NCI-H524 (cell line): ENCODE measurements at places on chromosomes 1 and 21.

GRCh38 chr21:23452384-23453083 lies 2154.7 kb downstream of the MRPL39 start:
- DNase-seq, result no peak

DNA sequence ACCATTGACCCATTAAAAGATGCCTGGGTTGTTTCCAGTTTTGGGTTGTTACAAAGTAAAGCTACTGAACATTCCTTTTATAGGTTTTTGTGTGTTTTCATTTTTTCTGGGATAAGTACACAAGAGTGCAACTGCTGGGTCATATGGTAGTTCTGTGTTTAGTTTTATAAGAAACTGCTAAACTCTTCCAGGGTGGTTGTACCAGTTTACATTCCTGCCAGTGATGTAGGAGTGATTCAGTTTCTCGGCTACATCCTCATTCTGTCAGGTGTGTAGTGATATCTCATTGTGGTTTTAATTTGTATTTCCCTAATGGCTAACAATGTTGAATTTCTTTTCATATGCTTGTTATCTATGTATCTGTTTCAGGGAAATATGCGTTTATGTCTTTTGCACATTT lies 58.5 kb upstream of the DNAJC6 start:
- no peak for DNase-seq

- DNase-seq, result peak; percentile 40
Observed at GRCh38 chr21:37257967-37258877, 8.9 kb downstream of the VPS26C start.

DNA sequence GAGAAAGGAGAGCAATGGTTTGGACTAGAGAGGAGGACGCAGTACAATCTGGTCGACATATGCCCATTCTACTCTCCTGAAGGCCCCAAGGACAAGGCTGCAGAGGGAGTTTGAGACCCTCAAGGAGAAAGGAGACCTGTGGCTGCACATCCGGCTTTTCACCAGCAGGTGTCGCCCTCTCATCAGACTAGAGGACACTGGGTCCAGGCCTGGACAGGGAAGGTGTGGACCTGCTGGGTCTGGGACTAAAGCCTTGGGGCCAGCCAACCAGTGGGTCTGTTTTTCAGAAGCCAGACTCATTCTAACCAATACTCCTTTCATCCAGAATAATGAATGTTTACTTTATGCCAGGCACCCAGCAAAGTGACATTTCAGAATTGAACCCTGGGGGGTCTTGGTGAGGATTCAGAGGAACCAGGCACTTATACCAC lies 5.0 kb downstream of the SRARP start:
- peak; percentile 75 for DNase-seq

DNA sequence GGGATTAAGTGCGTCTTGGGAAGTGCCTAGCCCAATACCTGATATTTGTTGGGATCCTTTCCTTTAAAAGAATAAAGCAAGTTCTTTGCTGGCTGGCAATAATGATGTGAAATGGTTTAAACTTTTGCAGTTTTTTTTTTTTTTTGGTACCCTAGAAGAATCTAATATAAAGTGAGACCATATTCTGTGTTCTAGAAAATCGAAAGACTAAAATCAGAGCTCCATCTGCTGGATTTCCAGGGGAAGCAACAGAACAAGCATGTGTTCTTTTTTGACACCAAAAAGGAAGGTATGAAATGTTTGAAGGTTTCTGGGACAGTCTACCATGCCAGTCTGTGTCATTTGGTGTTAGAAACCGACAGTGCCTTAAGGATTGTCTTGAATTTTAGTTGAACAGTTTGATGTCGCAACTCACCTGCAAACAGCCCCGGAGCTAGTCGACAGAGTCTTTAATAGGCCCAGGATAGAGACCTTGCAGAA lies 6.4 kb downstream of the UTP11 start:
- DNase-seq, result no peak

DNA sequence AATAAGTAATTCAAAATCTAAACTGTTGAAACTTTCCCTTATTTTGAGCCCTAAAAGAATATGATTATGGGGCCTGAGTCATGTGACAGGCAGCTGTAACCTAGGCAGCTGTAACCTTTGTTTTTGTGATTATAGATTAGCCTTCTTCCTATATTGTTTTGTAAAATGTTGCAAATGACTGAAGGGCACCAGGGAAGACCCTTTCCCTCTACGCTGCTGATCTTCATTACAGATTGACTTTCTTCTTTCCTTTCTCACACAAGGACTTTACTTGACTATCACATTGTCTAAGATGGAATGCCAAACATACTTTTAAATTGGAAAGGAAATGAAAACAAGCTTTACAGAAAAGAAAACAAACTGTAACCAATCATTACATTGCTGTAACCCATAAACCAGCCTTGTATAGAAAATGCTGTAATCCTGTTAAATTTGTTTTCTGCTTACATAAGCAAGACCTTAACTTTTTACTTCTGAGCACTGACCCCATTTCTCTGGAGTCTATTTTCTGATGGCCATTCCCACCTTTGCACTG lies 242.2 kb downstream of the RGS7 start:
- no peak for DNase-seq

DNA sequence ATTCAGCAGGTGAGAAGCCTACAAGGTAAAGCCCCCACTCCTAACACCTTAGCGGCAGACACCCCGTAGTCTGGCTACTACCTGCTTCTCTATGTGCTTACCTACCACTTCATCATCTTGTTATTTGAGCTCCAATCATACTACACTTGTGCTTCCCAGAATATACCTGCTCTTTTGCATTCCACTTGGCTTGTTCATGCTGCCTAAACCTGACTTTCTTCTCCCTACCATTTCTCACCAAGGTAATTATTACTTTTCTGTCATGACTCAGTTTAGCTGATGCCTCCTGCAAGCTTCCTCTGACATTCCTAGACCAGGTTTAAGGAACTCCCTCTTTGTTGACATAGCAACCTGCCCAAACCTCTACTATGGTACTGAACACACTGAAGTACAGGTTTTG lies 495.6 kb upstream of the C1orf87 start:
- DNase-seq, result no peak

DNA sequence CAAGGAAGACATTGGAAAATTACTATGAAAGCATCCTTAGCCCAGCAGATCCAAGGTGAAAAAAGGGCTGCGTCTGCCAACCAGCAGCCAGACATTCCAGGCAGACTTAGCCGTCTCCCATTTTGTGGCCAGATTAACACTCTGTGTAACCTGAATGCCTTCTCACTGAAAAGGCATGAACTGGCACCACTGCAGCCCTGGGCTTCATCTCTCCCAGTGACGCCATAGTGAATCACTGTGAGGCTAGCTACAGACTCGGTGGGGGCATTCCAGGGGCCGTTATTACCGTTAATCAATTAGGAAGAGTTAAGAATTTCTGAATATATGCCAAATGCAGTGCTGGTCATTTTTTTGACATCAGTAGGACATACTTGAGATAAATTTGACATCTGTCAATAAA lies 627.4 kb downstream of the LMO4 start:
- DNase-seq, result no peak

GRCh38 chr1:59409549-59409948 lies 112.7 kb downstream of the FGGY start:
- no peak for DNase-seq

DNA sequence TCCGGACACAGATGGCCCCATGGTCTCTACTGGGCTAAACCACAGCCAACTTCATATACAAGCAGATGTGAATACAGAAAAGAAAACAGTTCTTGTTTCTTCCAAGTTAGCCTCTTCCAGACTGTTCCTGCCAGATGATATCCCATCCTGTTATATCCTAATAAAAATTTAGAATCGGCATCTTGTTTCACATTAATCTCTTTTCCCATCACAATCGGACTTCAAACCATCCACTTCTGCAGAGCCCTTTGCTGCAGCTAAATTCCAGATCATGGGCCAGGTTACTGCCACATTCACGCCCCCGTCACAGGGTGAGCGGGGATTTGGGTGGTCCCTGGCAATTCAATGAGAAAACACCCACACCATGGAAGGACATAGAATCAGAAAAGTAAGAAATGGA lies 57.2 kb downstream of the NPHP4 start:
- DNase-seq, result no peak

GRCh38 chr21:14535702-14536101 lies 10.4 kb downstream of the SAMSN1 start:
- no peak for DNase-seq

- no peak for DNase-seq
Observed at GRCh38 chr1:233982827-233983518, 78.5 kb downstream of the SLC35F3 start.

DNA sequence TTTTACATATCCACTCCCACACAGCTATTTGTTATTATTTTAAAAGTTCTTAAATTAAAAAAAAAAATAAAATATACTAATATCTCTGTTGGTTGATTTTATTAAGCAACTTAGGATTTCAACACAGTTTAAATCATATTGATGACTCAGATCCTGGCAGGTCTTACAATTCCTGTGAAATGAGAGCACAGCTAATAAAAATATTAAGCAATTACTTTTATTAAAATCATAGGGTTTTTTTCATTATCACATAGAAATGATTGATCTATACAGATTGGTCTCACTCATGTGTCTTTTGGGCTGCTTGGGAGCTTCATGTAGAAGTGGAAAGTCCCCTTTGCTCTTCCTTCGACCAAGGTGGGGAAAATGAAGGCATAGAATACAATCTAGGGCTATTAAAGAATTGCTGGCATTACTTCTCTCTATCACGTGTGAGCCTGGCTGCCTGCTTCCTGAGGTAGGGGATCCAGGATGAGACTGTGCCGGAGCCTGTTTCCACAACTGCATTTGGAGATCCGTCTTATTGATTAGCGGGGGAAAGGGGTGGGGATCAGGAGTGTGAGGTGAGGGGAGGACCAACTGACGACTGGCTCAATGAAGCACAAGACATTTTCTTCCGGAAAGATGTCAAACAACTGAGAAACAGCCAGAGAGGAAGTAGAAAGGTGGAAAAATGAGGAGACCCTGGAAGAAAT lies 858.0 kb downstream of the USP25 start:
- peak; percentile 57 for DNase-seq

DNA sequence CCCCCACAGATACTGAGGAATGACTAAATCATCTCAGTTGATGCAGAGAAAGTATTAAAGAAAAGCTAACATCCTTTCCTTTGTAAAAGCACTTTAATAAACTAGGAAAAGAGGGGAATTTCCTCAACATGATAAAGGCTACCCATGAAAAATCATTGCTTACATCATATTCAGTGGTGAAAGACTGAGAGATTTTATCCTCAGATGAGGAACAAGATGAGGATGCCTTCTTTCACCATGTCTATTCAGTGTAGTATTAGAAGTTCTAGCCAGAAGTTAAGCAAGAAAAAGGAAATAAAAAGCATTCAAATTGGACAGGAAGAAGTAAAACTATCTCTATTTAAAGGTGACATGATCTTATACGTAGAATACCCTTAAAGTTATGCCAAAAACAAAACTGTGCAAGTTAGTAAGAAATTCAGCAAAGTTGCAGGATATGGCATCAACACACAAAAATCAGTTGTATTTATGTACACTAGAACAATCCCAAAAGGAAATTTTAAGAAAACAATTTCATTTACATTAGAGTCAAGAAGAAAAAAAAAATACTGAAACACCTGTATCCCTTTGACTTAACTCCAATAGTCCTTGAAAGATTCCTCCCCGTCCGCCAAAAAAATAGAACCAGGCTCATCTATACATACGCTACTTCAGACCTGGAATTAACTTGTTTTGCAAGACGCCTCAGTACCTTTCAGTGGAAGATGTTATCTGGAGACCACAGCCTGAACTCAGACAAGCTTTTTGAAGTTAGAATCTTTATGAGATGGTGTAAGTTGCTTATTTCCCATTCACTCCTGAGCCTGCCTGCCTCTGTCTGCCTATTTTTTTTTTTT lies 17.5 kb downstream of the ZMYM4 start:
- no peak for DNase-seq

GRCh38 chr1:47795102-47795501 lies 202.1 kb downstream of the TRABD2B start:
- no peak for DNase-seq

DNA sequence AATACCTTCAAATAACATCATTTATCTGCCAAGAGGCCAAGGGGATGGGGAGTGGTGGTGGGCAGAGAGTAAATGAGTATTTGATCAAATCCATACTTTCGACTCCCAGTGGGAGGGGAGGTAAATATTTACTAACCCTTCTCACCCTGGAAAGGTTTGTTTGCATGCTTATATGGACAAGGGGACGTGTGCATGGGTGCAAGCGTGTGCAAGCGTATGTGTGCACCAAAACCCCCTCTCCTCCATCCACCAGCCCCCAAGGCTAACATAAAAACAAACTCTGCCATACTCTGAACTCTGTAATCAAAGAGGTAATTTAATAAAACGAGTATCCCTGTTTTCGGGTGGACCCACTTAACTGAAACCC lies 58.0 kb downstream of the SYF2 start:
- DNase-seq, result no peak

DNA sequence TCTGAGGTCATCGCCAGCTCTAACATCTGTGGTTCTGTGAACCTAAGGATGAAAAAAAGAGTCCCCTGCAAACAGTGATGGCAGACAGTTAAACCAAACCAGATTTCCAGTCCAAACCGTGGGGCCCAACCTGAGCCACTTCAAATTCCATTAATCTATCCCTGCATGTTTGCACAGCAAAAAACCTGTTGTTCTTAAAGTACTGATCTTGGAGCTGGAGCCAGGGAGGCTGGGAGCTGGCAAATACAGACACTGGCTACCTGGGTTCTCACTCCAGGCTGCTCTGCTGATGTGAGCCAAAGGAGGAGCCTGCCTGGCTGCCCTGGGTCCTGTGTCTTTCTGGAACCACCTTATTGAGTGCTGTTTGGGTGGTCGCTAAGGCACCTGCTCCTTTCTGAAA lies 16.4 kb downstream of the LDLRAD1 start:
- DNase-seq, result no peak

GRCh38 chr1:104172243-104172681 lies 422.6 kb downstream of the AMY1C start:
- DNase-seq, result no peak

GRCh38 chr21:29208044-29208681 lies 77.7 kb downstream of the MAP3K7CL start:
- DNase-seq, result no peak

- DNase-seq, result no peak
Observed at GRCh38 chr1:22018583-22019559, 17.4 kb downstream of the CELA3A start.

DNA sequence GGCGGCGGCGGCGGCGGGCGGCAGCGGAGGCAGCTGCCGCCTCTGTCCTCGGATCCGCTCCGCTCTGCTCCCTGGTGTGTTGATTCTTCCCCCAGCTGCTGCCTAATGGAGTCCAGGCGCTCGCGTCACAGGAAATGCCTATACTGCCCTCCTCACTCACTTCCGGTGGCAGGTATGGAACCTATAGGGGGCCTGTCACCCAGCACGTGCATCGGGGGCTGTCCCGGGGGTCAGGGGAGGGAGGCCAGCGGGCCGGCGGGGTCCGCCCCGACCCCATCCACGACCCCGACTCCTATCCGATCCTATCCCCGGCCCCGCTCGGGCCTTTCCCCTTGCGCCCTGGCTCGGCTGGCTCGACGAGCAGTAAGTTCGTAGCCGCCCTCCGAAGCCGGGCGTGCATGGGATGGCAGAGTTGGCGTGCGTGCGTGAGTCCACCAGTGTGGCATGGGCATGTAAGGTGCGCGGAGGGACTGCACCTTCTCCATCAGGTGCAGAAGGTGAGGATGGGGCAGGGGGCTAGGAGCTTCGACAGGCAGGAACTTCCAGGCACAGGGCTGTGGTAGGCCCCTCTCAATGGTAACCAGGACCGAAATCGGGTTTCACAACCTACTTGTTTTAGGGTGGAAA lies at the start of gene WDR26:
WDR26 (minus strand) TSS at position 107 of the 627 bp plus-strand sequence.
- DNase-seq, result peak; percentile 84

- no peak for DNase-seq
Observed at GRCh38 chr1:102751111-102751510, 357.2 kb downstream of the COL11A1 start.
